Stimulated activated CD8-positive, alpha-beta memory T cell treated with anti-CD3 and anti-CD28 coated beads, Interleukin-2, amount 100 ng/mL, for 1 hour (primary cell): ENCODE measurements at places on chromosomes 16 and 17.
A peak's percentile ranks its signal among the peaks of the same experiment; 100 is the strongest.

DNA sequence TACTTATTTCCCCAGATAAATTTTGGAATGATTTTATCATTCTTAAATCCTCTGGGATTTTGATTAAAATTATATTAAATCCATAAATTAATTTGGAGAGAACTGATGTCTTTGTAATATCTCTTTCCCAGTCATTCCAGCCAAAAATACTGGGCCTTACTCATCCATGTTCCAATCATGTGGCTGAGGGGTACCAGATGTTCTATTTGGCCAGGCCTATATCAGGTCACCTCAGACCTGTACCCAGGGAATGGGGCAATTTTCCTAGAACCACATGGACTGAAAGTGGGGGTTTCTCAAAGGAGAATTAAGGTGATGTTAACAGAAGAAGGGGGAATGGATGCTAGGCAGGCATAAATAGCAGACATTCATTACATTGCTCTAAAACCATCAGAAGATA is 7.5 kb downstream of the SNTB2 start:
- DNase-seq = no peak

GRCh38 chr16:57949595-57950238 is 21.2 kb downstream of the CNGB1 start:
- no peak for DNase-seq

GRCh38 chr17:67157732-67158639 is 87.0 kb downstream of the HELZ start:
- DNase-seq = no peak

DNA sequence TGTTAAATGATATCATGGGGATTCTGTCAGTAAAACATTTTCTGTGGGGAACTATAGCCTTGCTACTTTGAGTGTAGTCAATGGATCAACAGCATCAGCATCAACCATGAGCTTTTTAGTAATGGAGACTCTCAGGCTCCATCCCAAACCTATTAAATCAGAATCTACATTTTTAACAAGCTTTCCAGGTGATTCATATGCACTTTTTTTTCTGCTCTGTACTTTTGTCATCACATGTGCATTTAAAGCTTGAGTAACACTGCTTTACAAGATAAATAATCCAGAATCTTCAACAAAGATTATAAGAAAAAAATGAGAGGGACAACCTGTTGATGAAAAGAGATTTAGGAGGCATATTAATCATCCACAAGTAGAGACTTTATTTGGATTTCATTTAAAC is 23.5 kb downstream of the NUP93 start:
- DNase-seq = no peak

- no peak for DNase-seq
Measured at GRCh38 chr16:81384006-81384405, 60.6 kb upstream of the CMIP start.

DNA sequence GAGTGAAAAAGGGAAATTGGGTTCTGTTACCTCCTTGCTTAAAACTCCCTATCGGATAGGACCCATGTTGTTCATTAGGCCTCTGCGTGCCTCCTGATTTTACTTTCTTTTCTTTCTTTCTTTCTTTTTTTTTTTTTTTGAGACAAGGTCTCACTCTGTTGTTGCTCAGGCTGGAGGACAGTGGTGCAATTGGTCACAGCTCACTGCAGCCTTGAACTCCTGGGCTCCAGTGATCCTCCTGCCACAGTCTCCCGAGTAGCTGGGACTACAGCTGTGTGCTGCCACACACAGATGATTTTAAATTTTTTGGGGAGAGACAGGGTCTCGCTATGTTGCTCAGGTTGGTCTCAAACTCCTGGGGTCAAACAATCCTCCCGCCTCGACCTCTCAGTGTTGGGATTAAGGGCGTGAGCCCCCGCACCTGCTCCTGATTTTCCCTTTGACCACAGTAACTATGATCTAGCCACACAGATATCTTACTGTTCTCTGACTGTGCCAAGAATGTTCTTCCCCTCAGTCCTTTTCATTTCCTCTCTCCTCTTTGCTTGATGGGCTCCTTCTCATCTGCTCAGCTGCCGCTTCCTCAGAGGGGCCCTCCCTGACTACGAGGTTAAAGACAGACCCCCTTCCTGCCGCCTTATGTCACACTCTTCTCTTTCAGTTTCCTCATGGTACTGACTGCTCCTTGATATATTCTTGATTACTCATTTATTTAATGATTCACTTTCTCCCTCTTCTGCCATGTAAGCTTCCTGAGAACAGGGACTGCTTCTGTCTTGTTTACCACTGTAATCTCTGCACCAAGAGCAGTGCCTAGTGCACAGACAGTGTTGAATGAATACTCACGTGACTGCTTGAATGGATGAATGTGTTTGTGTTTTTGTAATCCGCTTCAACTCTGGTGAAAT is 44.3 kb downstream of the LCMT1 start:
- no peak for DNase-seq

DNA sequence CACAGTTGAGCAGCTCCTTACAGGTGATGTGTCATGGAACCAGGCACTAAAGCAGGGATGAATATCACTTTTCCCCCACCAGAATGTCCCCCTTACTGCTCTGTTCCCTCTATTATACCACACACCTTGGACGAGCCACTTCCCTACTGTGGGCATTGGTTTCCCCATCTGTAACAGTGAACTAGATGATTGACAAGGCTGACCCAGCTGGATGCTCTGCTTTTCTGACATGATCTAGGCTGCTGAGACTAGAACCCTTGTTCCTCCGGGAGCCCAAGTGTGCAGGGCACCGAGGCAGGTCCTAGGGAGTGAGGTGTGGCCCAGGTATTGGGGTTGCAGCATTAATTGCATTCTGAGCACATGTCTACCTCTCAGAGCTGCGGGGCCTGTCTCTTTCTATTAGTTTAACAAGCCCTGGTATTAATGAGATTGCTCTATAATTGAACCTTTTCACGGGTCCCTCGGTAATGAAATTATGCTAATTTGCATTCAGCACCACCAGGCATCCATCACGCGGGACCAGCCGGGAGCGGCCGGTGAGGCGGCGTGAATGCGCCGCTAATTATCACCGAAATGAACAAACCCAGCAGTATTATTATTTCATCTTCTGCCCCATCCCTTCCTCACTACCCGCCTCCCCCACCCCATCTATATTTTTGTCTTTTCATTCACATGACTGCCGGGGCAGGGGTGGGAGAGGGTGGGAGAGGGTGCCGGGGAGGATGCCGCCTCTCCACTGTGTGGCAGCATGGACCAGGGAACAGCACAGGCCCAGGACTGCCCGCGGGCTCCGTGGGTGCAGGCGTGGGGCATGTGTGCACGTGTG is 121.1 kb downstream of the CYLD start:
- DNase-seq = no peak

DNA sequence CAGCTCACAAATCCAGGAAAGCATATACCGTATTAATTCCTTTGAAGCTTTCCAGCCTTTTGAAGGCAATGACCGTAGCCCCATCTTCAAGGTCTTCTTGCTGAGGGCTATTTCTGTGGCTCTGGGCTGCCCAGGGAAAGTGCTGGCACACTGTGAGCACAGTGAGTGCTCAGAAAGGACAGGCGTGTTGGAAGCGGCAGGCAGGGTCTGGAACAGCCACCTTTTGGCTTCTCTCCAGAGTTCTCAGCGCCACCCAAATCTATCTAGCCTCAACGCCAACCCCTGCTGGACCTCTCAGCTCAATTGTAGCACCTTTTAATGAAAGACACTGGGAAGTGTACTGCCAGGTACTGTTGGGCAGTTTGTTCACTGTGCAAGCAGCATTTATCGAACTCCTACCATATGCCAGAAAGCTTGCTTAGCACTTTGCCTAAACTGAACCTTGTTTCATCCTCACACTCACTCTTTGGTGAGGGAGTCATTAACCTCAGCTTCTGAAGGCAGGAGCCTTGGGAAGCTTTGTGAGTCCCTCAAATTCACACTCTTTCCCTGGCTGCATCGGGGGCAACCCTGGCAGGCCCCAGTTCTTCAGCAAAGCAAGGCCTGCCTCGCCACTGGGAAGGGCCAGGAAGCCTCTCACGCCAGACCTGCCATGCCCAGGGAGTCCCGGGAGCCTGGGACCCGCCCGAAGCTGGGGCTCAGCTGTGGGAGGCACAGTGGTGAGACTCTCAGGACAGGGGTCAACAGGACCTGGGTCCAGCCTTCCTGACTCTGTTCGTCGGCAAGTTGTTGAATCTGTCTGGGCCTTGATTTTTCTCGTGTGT is 13.5 kb upstream of the CIBAR2 start:
- DNase-seq = no peak

DNA sequence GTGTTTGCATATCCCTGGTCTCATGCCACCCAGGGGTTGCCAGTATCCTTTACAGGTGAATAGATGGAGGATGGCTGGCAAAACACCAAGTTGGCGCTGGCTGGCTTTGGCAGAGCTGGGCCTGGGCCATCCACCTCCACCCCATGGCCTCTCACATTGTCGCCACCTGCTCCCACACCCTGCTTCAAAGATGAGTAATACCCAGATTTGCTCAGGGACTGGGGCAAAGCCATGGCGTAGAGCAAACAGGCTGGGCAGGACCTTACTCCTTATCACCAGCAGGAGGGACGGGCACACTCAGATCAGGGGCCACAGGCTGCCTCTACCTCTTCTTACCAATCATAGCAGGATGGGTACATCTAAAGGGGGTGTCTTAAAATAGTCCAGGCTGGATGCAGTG is 24.3 kb downstream of the PLA2G10 start:
- DNase-seq = no peak

- no peak for DNase-seq
Measured at GRCh38 chr16:47553853-47554564, 92.9 kb downstream of the PHKB start.

DNA sequence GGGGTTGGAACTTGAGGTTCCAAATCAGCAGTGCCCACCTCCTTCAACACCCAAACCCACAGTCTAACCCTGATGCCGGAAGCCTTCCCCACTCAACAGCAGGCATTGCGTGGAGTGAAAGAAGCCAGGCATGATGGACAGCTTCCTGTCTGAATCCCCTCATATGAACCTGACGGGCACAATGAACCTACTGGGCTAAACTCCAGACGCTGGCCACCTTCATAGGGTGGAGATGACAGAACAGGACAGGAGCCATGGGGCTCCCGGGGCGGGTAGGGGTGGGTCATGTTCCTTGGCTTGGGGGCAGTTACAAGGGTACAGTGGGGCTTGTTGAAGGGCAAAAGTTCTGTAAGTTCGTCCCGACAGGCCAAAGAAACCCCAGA is 460 bp upstream of the HSBP1 start:
- DNase-seq = no peak

- no peak for DNase-seq
Measured at GRCh38 chr17:1171953-1172352, 7.8 kb downstream of the ABR start.

- no peak for DNase-seq
Measured at GRCh38 chr17:60920107-60920506, 242.5 kb downstream of the BCAS3 start.

DNA sequence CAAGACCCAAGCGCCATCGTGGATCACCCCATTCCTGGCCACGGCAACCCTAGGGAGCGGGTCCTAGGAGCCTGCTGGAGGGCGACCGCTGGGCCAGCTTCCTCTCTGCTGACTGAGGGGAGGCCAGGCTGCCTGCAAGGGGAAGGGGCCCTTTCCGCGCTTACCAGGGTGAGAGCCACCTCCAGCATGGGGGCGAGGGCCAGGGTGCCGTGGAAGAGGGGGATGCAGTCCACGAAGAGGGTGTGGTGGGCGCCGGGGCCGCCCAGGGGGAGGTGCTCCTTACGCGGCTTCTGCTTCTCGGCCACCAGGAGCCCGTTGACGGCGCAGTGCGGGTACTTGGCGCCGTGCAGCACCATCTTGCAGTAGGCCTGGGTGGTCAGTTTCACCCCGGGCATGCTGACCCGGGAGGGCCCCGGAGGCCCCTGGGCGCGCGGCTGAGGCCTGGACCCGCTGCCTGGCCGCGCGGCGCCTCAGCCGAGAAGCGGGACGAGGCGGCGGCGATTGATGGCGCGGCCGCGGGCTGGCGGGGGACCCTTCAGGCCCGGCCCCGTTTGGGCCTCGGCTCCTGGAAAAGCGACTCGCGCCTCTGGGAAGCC is 345 bp downstream of the EMC8 start:
- DNase-seq = no peak

GRCh38 chr17:42618442-42619150 is 9.1 kb downstream of the TUBG1 start:
- no peak for DNase-seq

DNA sequence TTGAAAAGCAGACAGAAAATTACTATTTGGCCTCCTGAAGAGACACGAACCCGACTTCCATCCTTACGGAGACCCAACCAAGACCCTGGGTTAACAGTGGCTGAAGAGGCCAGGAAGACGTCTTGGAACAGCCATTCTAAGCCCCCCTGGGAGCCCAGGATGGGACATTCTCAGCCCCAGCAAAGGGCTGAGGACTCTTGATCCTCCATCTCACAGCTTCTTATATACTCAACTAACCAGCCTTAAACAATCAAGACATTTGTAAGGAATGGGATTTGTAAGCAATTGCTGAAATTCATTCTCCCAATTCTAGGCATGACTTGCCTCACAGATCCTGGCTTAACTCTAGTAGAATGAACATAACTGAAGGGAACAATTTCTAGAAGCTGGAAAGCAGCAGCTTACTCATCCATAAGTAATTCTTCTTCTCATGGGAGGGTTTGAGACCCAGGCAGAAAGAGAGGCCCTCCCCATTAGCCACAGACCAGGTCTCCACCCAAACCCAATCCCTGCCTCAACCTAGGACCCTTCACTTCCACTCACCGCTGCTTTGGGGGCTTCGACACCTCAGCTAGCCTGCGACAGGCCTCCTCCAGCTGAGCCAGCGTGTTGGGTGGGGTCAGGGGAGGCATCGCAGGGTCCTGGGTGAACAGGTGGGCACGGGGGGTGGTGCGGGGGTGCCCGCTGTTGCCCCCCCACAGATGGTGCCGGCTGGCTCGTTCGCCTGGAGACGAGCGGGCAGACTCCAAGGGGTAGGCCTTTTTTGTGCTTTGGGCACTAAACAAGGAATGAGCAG is 25.5 kb downstream of the AXIN2 start:
- DNase-seq = no peak

- DNase-seq = no peak
Measured at GRCh38 chr16:79601092-79601930, 774 bp upstream of the MAF start.

GRCh38 chr16:8931859-8932258 is 31.8 kb downstream of the USP7 start:
- peak; percentile 31 for DNase-seq

- DNase-seq = no peak
Measured at GRCh38 chr16:57630407-57630797, 2.0 kb downstream of the ADGRG1 start.

DNA sequence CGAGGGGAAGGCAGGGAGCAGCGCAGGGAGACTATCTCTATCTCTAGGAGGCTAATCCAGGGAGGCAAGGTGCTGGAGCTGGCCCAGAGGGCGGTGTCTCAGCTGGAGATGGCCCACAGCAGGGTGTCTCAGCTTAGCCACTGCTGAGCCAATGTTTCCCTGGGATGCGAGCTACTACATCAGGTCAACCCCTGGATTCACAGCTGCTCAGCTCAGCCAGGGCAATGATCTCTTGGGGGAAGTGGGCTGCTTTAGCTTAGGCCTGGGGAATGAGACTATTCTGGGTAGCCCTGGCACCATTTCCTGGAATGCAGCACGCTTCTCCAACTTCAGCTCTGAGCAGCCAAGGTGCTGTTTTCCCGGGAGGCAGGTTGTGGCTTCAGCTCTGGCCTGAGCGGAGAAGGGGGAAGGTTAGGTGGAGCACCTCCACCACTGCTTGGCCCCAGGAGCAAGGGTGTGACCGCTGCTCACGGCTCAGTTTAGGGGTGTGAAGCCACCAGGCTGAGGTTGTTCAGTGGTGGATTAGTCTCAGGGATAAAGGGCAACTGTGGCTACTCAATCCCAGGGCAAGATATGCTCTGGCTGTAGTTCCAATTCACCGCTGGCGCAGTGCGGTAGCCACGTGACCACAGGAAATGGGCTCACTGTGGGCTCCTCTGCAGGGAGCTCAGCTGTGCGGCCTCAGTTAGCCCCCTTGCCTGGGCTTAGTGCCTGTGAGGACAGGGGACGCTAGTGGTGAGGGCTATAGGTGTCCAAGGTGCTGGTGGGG is 5.2 kb upstream of the PRSS21 start:
- no peak for DNase-seq
